ENCODE measurements at places on chromosomes 4 and X.

- no peak for DNase-seq
Measured at GRCh38 chr4:174222266-174222872, 61.1 kb downstream of the FBXO8 start.

DNA sequence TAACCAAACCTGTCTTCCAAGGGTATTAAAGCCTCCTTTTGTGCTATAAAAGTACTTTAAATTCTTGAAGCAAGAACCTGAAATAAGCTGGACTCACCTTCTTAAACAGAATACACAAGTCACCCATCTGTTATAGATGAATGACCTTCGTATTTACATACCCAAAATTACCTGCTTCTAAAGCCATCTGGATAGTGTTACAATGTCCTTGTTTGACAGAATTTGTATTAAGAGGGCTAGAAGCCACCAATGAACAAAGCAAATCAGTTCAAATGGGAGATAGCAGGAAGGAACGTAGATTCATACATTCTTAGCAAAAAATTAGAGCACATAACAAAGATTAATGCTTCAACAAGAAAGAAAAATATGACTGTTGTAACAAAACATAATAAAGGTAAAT, 33.7 kb upstream of the CCSER1 start:
- DNase-seq: no peak

DNA sequence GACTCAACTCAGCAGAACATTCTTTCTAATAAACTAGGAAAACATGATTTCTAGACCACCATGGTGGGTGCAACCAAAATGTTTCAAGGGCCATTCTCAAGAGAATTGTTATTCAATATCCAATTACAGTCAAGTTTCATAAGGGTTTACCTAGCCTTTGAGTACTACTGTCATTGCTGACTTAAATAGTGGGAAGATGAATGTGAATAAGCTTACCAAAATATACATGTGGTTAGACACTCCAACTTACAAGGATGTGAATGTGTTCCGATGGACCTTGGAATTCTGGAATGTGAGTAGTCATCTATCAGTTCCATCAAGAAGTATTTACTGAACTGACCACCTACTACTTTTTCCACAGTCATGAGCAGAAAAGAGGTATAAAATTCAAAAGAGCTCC, 16.9 kb downstream of the SH3RF1 start:
- no peak for DNase-seq

GRCh38 chr4:86302251-86302650, 57.6 kb downstream of the MAPK10 start:
- DNase-seq: no peak

- peak; percentile 40 for DNase-seq
Measured at GRCh38 chrX:132218100-132218812, 991 bp downstream of the RAP2C start.

DNA sequence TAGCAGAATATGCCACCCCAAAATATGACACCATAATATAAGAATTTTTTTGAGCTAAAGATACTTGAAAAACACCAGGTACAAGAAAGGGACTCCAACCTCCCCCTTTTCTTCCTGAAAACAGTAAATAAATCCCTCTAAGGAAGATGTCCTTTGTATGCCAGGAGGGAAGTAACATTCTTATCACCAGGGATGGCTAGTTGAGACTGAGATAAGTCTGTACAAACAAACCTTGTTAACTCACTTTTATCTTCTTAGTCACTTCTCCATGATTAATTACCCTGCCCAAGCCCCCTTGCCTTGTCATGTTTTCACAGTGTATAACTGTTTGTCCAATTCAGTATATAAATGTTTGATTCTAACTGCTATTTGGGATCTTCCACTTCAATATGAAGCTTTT, 888.0 kb downstream of the PCDH18 start:
- no peak for DNase-seq

GRCh38 chr4:75907966-75908365, 5.7 kb upstream of the PPEF2 start:
- DNase-seq: no peak

GRCh38 chr4:186189656-186190055, 1.7 kb upstream of the CYP4V2 start:
- no peak for DNase-seq

DNA sequence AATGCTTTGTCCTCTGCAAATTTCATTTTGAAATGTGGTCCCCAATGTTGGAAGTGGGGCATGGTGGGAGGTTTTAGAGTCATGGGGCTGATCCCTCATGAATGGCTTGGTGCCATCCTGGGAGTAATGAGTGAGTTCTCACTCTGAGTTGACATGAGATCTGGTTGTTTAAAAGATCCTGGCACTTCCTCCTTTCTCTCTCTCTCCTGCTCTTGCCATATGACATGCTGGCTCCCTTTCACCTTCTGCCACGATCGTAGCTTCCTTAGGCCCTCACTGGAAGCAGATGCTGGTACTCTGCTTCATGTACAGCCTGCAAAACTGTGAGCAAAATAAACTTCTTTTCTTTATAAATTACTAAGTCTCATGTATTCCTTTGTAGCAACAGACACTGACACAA, 262.0 kb downstream of the IL15 start:
- DNase-seq: no peak

- DNase-seq: no peak
Measured at GRCh38 chrX:68868316-68868715, 39.5 kb downstream of the EFNB1 start.

DNA sequence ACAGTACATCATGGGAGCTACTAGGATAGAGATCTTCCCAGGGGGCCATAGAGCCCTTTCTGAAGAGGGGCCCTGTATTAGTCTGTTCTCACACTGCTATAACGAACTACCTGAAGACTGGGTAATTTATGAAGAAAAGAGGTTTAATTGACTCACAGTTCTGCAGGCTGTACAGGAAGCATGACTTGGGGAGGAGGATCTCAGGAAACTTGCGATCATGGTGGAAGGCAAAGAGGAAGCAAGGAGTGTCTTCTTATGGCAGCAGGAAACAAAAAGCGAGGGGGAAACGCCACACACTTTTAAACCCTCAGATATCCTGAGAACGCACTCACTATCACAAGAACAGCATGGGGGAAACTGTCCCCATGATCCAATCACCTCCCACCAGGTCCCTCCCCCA, 4.2 kb upstream of the SLC9A6 start:
- no peak for DNase-seq

- no peak for DNase-seq
Measured at GRCh38 chrX:40168480-40169011, 70.8 kb upstream of the BCOR start.

GRCh38 chrX:84441143-84441542, 61.1 kb downstream of the HDX start:
- DNase-seq: no peak

DNA sequence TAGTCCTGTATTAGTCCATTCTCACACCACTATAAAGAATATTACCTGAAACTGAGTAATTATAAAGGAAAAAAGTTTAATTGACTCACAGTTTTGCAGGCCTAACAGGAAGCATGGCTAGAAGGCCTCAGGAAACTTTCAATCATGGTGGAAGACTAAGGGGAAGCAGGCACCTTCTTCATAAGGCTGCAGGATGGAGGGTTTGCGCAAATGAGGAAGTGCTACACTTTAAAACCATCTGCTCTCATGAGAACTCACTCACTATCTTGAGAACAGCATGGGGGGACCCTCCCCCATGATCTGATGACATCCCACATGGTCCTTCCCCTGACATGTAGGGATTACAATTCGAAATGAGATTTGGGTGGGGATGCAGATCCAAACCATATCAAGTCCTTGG, 12.1 kb upstream of the MAGEA11 start:
- DNase-seq: no peak

- DNase-seq: no peak
Measured at GRCh38 chrX:130626521-130626920, 224.7 kb downstream of the RBMX2 start.

GRCh38 chrX:48890296-48890925, 7.2 kb downstream of the TIMM17B start:
- no peak for DNase-seq

DNA sequence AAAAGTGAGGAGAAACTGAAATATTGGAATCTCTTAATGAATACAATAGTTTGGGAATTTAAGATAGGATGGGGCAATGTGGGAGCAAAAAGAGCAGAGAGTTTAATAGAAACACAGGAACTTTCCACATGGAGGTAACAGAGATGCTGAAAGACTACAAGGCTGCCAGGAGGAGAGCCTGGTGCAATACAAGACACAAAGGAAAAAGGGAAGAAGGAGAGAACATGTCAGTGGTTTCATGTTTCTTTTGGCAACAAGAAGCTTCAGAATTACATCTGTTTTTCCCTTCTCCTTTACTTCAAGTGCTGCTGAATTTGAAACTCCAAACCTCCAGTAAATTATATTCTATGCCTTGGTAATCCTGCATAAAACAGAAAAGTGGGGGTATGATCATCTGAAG, 474.3 kb downstream of the FAT4 start:
- DNase-seq: no peak

DNA sequence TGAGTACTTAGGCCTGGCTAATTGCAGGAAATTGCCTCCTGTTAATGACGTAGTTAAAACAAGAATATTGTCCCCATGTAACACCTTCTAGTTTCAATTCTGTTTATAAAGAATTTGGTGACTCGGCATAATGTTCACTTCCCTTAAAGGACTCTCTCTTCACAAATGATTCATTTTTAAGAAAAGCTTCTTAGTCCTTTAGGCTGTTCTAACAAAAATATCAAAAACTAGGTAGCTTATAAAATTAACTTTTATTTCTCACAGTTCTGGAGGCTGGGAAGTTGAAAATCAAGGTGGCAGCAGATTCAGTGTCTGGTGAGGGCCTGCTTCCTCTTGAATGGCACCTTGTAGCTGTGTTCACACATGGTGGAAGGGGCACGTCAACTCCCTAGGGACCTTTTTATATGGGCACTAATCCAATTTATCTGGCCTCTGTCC, 23.8 kb downstream of the COL25A1 start:
- no peak for DNase-seq

- DNase-seq: no peak
Measured at GRCh38 chr4:187128976-187129375, 405.3 kb upstream of the FAT1 start.

DNA sequence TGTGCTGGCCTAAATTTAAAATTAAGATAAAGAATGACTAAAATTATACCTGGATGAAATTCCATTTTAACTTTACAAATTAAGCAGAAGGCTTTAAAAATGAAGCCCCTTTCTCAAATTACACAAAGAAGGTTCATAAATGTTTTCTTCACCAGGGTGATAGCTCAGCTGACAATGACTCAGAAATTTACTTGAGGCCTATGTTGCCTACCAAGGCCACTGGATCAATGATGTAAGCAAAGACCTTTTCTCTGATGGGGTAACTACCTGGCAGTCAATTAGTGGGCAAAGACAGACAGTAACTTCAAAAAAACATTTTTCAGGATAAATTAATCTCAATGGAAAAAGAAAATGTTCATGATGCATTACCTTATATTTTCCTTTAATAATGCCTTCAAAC, 23.9 kb upstream of the GPR34 start:
- DNase-seq: no peak

- DNase-seq: no peak
Measured at GRCh38 chr4:1172228-1172851, at the start of gene SPON2. Gene SPON2, minus strand, starts transcription at chr4:1172583.

GRCh38 chr4:13541720-13542576, 2.4 kb downstream of the NKX3-2 start:
- DNase-seq: no peak

DNA sequence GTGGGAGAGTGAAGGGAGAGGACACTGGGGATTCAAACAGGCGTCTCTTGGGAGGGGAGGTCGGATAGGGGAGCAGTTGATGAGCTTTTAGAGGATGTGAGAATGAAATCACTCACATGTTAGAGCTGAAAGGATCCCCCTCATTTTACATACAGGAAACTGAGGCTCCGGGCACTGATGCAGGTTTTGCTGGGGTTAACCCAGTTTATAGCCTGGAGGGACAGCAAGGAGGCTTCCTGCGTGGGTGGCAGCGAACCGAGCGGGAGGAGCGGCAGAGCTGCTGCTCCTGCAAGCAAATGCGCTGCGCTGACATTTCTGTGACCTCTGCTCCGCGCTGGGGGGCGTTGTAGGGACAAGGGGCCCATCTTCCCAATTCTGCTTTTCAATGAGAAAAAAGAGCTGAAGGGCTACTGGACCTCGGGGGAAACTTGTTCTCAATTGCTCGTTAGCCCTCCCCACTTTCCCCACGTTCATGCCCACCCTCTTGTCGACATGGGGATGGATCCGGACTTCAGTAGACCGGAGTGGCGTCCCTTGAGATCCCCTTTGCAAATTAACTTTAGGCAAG, 1.2 kb upstream of the NEUROG2 start:
- DNase-seq: no peak

DNA sequence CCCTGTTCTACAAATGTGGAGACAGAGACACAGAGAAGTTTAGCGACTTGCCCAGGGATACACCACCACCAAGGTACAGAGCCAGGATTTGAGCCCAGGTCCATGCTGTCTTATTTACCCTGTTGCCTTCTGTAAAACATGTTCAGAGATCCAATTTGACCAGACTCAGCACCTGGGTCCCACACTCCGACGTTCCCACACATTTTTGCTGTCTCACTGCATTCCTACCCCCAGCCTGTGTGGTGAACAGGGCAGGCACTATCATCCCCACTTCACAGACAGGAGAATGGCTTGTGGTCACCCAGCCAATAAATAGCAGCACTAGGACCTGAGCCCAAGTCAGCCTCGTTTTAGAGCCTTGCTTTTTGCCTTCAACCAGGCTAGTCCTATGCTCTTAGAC, 102.8 kb downstream of the PJA1 start:
- no peak for DNase-seq

- DNase-seq: no peak
Measured at GRCh38 chr4:121824950-121825349, 1.3 kb upstream of the CCNA2 start.

DNA sequence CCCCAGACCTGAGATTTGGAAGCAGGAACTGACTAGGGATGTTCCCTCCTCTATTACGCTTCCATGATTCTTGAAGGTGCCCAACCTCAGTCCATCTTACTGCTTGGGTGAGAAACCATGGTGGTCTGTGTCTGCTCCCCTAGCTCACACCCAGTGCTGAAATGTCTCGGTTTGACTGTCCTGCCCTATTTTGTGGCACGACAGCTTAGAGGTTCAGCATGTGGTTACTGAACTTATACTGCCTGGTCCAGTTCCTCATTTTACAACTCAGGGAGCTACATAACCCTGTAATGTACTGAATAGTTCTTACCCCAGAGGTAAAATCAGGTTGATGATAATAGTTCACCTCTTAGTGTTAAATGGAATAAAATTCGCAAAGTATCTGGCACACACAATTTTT, 203.1 kb downstream of the RBM46 start:
- DNase-seq: no peak

DNA sequence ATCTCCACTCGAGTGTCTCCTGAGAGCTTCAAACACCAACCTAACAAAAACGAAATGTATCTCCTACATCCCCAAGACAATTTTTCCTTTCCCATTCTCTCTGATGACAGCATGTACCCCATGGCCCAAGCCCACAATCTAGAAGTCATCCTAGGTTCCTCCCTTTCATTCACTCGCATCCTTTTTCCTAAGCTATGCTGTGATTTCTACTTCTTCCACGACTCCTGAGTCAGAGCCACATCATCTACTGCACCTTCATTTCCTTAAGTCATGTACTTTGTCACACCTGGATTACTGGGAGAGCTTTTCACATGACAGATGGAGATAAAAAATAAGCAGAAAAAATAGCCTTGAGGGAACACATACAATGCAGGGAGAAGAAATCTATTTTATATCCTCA, 20.1 kb downstream of the C4orf36 start:
- DNase-seq: no peak

Measured in activated naive CD4-positive, alpha-beta T cell (primary cell).